ENCODE measurements at places on chromosomes 7 and 10. TPM values are rescaled to one million over a fixed set of nuclear protein-coding genes. Genes with fewer than 3 reads are reported as not detected.
A peak's percentile ranks its signal among the peaks of the same experiment; 100 is the strongest.

ACHE gene
- 5.1 TPM for total RNA-seq

MYH16 gene
- total RNA-seq = 0.13 TPM

IFIT1B gene
- total RNA-seq = not detected

MSANTD7 gene
- total RNA-seq = 20.6 TPM

NAT16 gene
- not detected for total RNA-seq

PON2 gene
- total RNA-seq = 32.7 TPM

IDI2 gene
- total RNA-seq = not detected

CAMK2B gene
- 0.24 TPM for total RNA-seq

TMEM243 gene
- 64.8 TPM for total RNA-seq

KDM7A gene
- total RNA-seq = 0.95 TPM

GRCh38 chr10:15213461-15213861 lies 45.0 kb upstream of the NMT2 start:
- DNase-seq = no peak

GRCh38 chr10:1633783-1634182 lies 103.5 kb downstream of the ADARB2 start:
- no peak for DNase-seq

DNA sequence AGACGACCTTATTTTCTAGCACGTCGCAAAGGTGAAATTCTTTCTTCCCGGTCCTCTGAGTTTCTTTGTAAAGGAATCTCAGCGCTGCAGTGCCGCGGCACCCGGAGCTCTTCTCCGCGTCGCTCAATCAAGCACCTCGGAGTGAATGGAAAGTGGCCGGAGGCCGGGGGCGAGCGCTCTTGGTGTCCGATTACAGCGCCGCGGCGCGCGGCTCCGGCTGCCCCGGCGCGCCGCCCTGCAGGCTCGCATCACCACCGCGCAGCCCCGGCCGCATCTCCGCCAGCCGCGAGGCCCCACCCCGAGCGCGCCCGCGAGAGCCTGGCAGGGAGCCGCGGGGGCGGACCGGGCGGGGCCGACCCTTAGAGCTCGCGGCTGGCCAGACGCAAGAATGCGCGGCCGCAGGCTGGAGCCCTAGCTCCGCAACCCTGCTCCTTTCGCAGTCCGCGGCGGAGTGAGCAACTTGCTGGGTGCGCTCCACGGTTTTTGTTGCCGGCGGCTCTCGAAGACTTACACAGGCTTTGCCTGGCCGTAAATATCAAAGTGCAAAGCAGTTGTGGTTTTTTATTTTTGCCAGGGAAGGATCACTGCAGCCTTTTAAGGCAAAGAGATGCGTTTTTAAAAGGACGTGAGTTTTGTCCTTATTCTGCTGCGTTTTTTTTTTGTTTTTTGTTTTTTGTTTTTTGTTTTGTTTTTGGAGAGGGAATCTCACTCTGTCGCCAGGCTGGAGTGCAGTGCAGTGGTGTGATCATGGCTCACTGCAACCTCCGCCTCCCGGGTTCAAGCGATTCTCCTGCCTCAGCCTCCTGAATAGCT lies at the start of gene SEMA3C:
Gene SEMA3C (minus strand): TSS at position 143 of the 813 bp plus-strand sequence. CDS start 2,270 bp downstream, outside the sequence.
- no peak for DNase-seq

DNA sequence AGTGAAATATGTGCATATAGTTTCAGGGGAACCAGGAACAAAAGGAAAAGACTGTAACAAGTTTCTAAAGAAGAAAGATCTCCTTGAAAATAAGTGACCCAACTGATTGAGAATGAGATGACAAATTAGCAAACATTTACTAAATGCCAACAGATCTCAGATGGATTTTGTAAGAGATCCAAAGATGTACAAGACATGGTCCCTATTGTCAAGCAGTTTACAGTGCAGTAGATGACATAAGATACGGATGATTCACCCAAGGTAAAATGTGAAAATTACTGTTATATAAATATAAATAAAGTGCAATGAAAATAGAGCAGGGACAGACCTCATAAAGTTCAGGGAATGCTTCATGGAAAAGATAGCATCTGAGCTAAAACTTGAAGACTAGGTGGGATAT lies 121.5 kb upstream of the FZD1 start:
- DNase-seq = no peak

DNA sequence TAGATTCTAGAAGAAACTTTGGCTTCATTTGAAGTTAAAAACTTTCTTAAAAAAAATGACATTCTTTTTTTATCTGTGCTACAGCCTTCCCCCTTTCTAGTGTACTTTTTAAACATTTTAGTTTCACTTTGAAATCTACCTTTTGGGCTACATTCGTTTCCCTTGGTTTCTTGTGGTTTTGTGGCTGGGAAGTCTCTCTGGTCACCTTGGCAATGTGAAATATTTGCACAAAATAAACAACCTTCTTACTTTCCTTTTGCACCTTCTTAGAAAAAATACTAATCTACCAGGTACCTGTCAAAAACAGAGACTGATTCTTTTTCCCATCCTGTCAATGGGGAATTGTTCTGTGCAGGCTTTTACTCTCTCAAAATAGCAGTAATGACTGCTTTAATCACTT lies 350.2 kb downstream of the GATA3 start:
- DNase-seq = peak; percentile 21

- DNase-seq = no peak
Observed at GRCh38 chr7:138610671-138611170, 90.4 kb downstream of the SVOPL start.

GRCh38 chr7:20594023-20594422 lies 21.4 kb upstream of the ABCB5 start:
- DNase-seq = no peak

- no peak for DNase-seq
Observed at GRCh38 chr10:46523962-46524471, 32.4 kb downstream of the GPRIN2 start.

DNA sequence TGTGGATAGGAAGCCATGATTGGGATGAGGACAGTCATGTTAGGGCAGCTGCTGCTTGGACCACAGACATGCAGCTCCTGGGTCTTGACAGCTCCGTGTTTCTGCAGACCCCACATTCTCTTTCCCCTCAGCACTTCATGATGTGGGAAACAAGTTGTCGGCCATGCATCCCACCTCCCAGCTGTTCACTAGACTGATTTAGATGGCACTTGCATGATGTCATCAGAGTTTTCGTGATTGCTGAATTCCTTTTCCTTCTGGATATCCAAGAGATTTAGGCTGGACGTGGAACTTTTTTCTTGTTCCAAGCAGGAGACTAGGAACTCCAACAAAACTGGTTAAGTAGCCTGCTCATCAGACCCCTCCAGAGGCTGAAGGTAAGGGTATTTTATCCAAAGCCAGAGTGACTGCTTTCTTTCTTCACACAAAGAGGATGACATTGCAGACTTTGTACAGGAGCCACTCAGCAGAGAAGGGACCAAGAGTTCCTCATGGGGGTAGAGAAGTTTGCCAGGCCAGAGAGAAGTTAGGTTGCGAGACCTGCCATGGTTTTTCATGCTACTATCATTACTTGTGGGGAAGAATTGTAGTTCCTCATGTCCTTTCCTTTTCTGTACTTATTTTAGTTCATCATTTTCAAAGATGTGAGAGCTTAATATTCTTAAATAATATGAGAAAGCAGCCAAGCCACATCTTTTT lies 117.7 kb upstream of the GJD4 start:
- no peak for DNase-seq

DNA sequence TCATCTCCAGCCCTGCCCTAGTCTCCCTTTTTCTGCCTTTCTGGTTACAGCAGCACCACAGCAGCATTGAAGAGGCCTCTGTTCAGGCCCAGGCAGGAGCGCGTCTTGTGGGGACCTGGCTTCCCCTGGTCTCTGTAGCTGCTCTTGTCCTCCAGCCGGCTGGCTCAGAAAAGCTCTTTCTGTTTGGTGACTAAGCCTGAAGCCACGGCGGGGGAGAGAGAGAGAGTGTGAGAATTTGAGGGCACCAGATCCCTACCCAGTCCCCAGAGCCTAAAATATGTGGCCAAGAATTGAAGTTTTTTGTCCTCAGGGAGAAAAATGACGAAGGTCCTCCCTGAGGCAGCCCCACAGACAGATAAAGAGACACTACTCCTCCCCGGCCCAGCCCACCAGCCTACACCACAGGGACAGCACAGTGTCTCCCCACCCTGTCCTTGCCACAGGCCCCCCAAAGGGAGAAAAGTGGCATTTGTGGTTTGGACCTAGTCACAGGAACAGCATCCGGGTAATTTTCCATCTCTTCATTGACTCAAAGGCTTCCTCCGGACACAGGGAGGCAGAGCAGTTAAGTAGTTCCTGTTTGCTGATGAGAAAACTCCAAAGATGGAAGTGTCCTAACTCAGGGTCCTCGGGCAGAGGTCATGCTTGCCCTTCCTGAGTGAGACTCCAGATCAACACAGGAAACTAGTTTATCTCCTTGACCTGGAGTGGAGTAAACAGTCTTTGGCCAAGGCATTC lies 13.3 kb upstream of the FAM180A start:
- DNase-seq = no peak

GRCh38 chr10:22674573-22674930 lies 39.8 kb downstream of the PIP4K2A start:
- DNase-seq = no peak

DNA sequence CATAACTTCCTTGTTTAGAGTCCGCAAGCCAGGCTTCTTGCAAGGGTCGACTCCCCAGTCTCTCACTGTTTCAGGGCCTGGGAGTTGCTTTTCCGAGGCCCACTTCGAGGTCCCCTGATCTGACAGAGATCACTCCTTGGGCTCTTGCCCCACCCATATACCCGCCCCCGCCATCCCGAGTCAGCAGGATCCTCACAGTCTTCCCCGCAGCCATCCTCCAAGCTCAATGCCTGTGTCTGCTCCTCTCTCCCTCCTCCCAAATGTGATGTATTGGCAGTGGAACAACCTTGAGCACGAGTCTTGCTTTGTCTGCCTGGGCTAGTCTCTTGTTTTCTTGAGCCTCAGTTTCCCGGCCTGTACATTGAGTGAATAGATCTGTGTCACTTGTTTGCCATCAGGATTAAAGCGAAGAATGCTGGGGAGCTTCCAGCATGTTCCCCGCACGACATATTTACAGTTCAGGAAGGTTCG lies 2.4 kb upstream of the HMX2 start:
- no peak for DNase-seq

DNA sequence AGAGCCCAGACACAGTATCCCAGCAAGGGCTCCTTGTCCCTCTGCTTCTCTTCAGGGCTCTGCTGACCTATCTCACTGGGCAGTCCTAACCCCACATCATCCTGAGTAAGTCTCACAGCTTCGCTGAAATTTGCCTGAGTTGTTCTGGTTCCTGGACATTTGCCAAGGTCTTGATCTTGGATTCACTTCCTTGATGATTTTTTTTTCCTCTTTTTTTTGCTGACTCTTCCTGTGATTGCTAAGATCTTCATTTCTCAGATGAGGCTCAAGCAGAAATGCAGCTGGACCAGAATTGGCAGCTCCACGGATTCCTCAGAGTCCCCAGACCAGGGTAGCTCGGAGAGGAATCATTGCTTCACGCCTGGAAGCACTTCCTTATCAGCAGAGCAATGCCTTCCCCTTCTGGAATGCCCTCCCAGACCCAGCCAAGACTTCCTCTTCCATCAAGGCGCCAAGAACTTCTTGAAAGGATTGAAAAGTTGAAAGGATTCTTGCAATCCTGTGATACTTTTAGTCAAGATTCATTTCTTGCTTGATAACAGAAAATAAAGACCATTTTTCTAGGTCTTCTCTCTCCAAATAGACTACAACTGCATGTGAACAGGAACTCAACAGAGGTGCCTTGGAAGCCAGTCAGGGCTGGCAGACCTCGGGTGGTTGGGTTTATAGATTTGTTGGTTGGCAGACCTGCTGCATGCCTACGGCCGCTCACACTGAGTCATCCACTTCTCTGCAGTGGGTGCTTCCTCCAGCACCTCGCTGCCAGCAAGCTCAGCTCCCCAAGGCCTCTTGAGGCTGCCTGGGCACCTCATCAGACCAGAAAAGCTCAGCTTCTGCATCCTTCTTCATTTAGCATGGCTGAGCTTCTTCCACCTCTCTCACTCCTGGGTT lies 8.8 kb upstream of the AFAP1L2 start:
- no peak for DNase-seq

DNA sequence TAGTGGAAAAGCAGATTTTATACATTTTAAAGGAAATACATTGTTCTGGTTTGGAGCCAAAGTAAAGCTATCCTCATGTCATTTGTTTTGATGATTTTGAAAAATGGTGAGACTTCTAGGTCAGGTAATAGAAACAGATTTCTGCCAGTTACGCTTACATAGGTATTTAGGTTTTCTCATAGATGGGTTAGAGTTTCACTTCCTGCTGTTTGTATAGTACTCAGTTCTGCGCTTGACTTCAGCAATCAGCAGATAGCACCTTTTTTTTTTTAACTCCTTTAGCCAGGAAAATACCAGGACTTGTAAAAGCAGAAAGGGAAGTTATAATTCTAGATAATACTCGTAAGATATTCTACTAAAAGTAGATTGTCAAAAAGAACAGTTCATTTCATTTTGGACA lies 209.8 kb upstream of the POM121L12 start:
- peak; percentile 0 for DNase-seq

DNA sequence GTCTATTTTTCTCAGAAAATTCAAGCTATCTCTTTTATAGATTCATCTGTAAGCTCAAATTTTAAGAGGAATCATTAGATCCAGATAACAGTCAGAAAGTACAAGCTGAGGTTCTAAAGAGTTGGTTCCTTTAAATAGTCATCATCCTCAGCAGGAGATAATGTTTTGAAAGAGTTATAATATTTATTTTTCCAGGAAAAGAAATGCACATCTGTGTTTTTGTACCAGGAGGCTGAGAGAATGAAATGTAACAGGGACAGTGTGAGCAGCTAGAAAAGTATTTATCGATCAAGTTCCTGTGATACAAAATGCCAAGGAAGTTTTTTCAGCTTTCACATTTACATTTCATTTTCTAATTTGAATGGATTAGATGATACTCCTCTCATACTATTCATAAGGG lies 120.2 kb upstream of the LRRTM3 start:
- no peak for DNase-seq

- DNase-seq = no peak
Observed at GRCh38 chr10:7300384-7300971, 110.4 kb downstream of the SFMBT2 start.

- DNase-seq = no peak
Observed at GRCh38 chr7:113083816-113084495, 2.7 kb downstream of the GPR85 start.

GRCh38 chr10:132459301-132460003 lies 62.5 kb downstream of the PWWP2B start:
- DNase-seq = no peak

DNA sequence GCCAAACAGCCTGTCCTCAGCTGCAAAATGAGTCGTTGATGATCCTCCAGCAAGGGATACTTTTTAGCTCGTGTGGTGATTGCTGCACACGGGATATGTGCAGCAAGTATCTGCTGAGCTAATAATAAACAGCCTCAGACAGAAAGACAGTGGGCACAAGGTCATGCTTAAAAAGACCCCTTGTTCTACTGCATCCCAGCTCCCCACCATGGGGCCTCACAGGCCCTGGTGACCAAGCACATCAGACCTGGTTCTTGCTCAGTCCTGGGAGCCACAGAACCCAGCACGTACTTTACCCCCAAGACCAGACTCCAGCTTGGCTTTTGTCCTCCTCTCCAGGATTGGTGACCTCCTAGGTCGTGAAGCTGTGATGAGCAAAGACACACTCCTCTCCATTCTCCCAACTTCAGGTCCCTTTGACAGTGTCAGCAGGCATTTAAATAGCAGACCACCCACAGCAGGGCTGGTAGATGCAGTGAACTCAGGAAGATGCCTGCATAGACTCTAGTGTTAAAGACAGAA lies 50.5 kb downstream of the EGFR start:
- no peak for DNase-seq

GRCh38 chr7:36280840-36281812 lies 108.5 kb upstream of the ANLN start:
- DNase-seq = no peak
